Activated naive CD4-positive, alpha-beta T cell treated with Interleukin-2 at 50 U/mL for 16 hours (primary cell): ENCODE measurements at places on chromosomes 13 and 19.

GRCh38 chr13:97058926-97059325 lies 64.7 kb upstream of the OXGR1 start:
- no peak for DNase-seq

- DNase-seq: no peak
Measured at GRCh38 chr19:47036097-47036651, 12.2 kb downstream of the TMEM160 start.

GRCh38 chr19:35978832-35979365 lies 16.1 kb upstream of the SDHAF1 start:
- DNase-seq: no peak

DNA sequence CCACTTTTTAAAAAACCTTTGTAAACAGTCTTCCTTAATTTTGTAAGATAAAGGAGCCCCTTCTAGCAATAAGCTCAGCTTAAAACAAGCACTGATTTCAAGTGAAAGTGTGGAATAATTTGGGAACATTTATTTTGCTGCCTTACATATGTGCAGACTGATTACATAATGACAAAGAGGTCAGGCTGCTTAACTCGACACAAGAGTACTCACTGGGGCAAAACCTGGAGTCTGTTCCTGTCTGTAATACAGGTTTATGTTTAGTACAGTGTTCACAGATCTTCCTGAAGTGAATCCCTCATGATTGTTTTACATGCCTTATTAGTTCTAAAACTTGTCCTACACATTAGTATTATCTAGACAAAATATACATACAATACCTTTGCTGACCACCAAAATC lies 609.8 kb downstream of the LMO7 start:
- no peak for DNase-seq

DNA sequence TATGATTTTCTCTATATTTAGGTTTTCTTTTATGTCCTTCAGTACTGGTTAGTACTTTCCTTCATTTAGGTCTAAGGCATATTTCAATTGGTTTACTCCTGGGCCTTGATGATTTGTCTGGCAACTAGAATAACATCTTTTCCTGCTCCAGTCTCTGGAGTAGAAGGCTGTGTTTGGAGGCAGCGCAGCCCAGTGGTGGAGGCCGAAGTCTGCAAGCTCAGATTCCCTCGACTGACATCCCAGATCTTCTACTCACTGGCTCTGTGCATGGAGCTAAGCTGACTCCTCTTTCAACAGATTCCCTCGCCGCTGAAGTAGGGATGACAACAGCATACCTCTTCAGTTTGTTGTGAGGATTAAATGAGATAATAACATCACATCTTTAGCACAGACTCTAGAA lies 141.0 kb downstream of the RAP2A start:
- no peak for DNase-seq

DNA sequence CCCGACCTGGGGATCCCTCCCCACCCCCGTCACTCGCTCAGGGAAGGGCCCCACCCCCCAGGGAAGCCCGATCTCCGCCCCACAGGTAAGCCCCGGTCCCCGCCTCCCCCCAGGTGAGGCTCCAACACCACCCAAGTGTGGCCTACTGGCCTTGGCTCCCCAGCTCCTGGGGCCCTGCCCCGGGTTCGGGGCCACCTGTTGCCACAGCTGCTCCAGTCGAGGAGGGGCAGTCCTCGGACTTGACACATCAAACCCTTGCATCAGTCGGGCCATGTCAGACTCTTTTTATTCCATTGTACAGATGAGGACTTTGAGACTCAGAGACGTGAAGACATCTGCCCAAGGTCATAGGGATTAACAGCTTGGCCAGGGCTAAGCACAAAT lies 512 bp downstream of the CC2D1A start:
- DNase-seq: no peak
